NCI-H2081 (cell line): ENCODE measurements at places on chromosomes 6 and 20.
A peak's percentile ranks its signal among the peaks of the same experiment; 100 is the strongest.

GRCh38 chr20:14691994-14692393 is 354.6 kb upstream of the FLRT3 start:
- DNase-seq = no peak

DNA sequence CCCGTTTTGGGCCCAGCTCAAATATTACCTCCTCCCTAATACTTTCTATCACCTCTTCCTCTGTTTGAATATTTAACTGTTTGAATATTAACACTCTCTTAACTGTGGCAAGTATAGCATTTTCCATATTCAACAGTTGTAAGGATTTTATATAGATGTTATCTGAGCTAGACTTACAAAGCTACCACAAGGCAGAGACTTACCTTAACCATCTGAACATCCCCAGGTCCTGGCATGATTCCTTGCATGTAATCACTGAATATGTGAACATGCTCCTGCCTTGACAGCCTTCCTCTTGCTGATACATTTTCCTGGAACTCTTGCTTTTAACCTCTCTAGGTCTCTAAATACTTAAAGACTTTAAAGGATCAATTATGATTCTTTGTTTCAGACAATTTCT is 182.4 kb downstream of the MCHR2 start:
- no peak for DNase-seq

- no peak for DNase-seq
These were observed 287.2 kb downstream of the RFPL4B start for GRCh38 chr6:112634376-112634775.

- no peak for DNase-seq
These were observed 6.4 kb downstream of the ZNF512B start for GRCh38 chr20:63963348-63963741.

- peak; percentile 65 for DNase-seq
These were observed 21.8 kb downstream of the FOXA2 start for GRCh38 chr20:22562620-22563019.

DNA sequence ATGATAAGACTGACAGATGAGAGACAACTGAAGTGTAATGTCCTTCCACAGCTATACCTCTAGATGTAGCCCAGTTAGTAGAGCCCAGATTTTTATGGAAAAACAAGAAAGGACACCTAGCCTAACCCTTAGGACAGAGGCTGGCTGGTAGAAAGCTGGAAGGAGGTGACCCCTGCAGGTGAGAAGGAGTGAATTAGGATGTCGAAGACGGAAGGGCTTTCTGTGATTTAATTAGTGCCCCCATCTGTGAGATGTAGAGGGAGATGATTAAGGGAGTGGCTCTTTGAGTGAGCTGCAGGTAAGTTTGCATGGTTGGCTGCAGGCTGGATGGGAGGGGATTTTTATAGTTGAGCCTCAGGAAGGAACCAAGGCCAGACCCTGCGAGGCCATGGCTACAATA is 82.8 kb downstream of the GFRA4 start:
- DNase-seq = no peak

GRCh38 chr6:43828711-43829110 is 58.7 kb downstream of the VEGFA start:
- no peak for DNase-seq

DNA sequence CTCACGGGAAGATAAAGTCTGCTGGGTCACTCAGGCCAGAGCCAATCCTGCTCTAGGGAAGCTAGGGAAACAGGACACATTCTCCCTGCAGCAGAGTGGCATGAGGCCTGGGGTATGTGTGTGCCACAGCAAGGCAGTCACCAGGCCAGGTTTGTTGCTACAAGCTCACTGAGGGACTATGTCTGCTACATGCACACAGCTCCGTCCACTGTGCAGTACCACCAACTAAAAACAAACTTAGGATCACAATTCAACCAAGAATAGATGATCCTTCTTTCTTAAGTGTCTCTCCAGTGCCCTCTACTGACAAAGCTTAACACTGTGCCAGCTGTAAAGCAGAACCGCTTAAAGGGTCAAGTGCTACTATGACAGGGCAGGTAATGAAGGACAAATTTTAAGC is 192.5 kb downstream of the PTPRK start:
- no peak for DNase-seq
